ENCODE measurements at places on chromosomes 1 and 21. TPM values are rescaled to one million over a fixed set of nuclear protein-coding genes. Genes with fewer than 3 reads are reported as not detected.
A peak's percentile ranks its signal among the peaks of the same experiment; 100 is the strongest.

DNA sequence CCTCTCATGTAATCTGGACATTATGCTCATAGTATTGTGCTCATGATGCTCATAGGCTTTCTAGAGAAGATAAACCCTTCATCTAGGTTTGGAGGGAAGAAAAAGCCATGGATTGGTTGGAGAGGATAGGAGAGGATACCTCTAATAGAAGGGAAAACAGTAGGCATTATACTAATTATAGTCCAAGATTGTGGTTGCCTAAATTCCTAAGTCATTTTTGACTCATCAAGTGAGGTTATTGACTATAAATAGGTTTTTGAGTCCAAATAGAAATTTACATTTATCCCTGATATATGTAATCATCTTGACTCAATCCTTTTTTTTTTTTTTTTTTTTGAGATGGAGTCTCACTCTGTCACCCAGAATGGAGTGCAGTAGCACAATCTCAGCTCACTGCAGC lies 5.0 kb downstream of the SYT11 start:
- no peak for DNase-seq

- no peak for DNase-seq
Observed at GRCh38 chr21:30448514-30448913, 8.4 kb downstream of the KRTAP15-1 start.

DNA sequence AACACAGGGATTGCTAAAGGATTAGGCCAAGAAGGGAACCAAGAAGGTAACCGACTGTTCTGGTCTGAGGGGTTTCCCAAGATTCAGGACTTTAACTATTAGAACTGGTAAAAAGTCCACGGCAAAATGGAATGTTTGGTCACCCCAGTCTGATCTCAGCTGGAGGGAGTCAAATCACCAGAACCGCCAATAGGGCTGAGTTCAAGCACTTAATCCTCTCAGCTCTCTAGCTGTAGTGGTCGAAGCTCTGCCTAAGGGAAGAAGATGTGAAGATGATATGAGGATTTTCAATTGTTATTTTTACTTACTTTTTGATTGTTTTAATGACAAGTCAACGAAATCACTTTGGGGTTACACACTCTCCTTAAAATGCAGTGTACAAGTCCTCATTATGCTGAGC lies 29.1 kb downstream of the F5 start:
- no peak for DNase-seq

- no peak for DNase-seq
Observed at GRCh38 chr1:113353580-113353979, 36.7 kb upstream of the MAGI3 start.

- no peak for DNase-seq
Observed at GRCh38 chr1:11406845-11407244, 72.1 kb upstream of the DISP3 start.

Gene PLA2G2D
- not detected for total RNA-seq

Gene KMO
- not detected for total RNA-seq

DNA sequence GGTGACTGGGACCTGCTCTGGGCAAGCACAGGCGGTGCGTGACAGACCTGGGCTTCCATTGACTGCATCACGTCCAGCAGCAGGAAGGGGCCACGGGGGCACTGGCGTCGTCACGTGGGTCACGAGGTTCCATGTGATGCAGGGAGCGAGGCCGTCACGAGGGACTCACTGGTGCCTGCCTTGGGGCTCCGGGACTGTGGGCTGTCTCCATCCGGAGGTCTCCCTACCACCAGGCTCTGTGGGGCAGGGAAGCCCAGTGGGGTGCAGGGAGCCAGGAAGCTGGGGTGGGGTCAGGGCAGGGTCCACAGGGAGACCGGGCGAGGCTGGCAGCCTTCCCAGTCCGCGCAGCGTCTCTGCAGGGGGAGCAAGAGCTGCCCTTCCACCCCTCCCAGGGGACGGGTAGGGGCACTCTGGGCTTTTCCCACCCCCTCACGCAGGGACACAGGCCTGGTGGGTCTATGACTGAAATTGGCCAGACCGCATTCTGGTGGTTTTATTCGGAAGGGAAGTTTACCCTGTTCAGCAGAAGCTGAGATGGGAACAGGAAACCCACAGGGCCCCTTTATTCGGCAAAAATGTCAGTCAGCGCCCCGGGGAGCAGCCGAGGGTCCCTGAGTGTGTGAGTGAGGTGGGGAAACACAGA lies 416 bp upstream of the TNFRSF14 start:
- no peak for DNase-seq

- DNase-seq = peak; percentile 23
Observed at GRCh38 chr1:240946926-240947325, 335.0 kb upstream of the GREM2 start.

- DNase-seq = no peak
Observed at GRCh38 chr21:28421716-28422524, 570.8 kb downstream of the LTN1 start.

Gene ANGPTL7
- total RNA-seq = not detected

DNA sequence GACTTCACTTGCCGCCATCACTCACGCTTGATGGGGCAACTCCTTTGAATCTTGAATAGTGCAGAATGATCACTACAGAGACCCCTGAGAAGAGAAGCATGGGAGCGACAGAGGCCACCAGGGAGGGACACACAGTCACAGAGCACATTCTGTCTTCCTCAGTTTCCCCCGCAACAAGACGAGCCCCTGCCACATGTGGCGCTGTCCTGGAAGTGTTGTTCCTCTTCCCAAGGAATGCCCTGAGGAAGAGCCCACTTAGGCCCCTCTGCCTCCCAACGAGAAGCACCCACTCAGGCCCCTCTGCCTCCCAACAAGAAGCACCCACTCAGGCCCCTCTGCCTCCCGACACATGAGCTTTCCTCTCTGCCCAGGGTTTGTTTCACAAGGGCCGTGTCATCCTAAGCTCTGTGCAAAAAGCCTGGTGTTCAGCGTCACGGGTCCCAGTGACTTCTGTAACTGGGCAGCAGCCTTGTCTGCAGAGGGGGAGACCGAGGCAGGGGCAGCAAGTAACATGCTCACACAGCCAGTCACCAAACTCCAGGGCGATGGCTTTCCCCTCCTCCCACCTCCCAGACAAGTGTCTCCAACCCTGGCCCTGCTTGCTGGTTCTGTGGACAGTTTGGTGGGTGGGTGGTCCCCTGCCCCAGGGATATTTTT lies 19.8 kb downstream of the SLC37A1 start:
- DNase-seq = no peak

Gene FAM167B
- 7.1 TPM for total RNA-seq

DNA sequence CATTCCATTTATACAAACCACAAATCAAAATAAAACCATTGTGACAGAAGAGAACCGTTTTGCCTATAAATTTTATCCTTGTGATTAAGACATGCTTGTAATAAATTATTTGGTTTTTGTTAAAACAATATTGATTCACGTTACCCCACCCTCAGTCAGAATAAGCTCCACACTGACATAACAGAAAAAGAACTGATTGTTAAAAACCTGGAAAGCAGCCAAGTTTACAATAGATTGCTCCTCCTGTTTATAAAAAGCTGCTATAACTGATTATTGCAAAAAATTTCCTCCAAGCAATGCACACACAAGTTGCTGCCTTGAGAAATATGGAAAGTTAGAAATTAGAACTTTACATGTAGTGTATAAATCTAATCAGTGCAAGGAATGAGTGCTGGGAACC lies 263.5 kb downstream of the SETD4 start:
- DNase-seq = no peak

GRCh38 chr1:245901037-245901436 lies 606.0 kb downstream of the SMYD3 start:
- no peak for DNase-seq

DNA sequence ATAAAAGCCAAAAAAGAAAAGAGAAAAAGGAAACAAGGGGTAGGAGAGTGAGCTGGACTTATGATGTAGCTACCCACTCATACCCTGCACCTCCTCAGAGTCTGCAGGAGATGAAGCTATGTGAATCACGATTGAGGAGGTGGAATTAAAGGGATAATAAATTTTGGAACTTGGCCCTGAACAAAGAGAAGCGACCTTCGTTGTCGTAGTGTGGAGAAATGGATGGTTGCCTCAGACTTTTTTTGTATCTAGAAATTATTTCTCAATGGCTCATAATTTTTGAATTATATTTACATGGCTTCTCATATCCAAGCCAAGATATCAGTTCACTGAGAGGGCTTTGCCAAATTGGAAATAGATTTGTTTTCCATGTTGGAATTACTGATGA lies 37.8 kb upstream of the SIPA1L2 start:
- no peak for DNase-seq

DNA sequence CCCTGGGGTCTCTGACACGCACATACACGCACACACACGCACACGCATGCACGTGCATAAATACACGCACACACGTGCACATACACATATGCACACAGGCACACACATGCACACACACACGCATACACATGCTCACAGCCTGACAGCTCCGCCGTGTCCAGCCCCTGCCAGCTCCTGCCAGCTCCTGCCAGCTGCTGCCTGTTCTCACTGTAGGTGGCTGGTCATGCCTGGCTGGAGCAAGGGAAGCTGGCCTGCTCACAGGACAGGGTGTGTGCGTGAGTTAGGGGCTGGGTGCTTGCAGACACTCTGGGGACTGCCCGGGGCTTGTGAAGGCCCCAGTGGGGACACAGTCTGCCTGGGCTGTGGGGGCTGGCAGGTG lies 4.9 kb downstream of the PLCH2 start:
- DNase-seq = no peak

GRCh38 chr1:956636-957035 lies 2.4 kb downstream of the NOC2L start:
- DNase-seq = no peak

- no peak for DNase-seq
Observed at GRCh38 chr1:48760857-48761256, 15.8 kb downstream of the BEND5 start.

- DNase-seq = no peak
Observed at GRCh38 chr1:116476321-116476720, 94.5 kb downstream of the CD58 start.

Gene CCDC181
- total RNA-seq = 1.5 TPM

GRCh38 chr1:208187499-208188041 lies 56.6 kb downstream of the PLXNA2 start:
- DNase-seq = no peak

DNA sequence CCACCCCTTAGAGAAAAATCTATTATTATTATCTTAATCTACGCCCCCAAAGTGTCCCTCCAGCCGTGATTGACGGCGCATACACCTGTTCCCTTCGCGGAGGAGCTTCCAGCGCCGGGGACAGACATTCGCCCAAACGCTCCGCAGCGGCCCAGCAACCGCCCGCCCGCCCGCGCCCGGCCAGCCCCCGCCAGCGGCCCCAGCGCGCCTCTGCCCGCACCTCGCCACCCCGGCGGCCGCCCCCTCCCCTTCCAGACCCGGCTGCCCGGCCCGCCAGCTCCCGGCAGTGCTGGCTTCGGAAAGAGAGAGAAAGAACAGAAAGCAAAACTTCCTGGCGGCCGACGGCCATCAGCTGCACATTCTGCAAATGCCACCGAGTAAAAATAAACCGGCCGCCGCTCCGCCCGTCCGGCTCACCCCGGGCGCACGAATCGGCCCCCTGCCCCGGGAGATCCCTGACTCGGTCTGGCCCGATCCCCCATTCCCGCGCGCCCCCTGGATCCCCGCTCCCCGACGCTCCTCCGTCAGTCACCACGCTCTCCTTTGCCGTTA lies 1.6 kb downstream of the CASZ1 start:
- peak; percentile 57 for DNase-seq

DNA sequence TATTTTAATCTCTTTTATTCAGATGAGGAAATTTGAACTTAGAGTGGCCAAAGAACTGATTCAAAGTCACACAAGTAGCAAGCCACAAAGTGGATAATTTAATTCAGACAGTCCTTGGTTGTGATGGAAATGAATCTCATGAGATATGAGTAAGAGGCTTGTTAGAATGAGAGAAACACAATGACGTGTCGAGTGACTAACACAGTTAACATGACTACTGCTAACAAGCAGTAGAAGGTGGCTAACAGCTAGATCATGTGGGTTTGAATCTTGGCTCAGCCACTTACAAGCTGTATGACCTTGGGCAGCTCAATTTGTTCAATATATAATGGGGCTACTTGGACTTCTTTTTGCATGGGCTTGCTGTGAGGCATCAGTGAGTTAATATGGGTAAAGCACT lies 104.5 kb upstream of the LMO4 start:
- no peak for DNase-seq

- no peak for DNase-seq
Observed at GRCh38 chr1:19557609-19558051, 72.3 kb upstream of the CAPZB start.

DNA sequence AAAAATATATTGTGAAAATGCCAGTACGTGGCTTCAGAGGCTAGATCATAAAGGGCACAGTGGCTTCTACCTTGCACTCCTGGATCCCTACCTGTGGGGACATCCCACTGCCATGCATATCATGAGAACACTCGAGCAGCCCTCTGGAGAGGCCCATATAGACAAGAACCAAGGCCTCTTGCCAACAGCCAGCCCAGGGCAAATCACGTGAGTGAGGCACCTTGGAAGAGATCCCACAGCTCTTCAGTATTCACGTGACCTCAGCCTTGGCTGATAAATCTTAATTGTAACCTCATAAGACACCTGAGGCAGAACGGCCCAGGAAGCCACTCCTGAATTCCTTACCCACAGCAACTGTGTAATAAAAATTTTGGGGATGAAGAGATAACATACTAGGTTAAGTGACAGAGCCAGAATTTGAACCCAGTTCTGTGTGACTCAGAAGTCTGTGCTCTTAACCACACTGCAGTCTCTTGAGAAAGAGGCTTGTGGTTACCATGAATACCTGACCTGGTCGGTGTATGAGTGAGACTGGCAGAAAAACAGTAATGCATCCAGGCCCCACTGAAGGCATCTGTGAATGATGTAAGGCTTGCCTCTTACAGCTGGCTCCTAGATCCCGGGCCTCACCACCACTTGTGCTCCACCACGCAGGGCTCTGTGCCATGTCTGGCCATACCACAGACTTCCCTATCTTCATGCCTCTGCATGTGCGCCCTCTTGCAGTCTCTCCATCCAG lies 6.9 kb upstream of the A3GALT2 start:
- no peak for DNase-seq

DNA sequence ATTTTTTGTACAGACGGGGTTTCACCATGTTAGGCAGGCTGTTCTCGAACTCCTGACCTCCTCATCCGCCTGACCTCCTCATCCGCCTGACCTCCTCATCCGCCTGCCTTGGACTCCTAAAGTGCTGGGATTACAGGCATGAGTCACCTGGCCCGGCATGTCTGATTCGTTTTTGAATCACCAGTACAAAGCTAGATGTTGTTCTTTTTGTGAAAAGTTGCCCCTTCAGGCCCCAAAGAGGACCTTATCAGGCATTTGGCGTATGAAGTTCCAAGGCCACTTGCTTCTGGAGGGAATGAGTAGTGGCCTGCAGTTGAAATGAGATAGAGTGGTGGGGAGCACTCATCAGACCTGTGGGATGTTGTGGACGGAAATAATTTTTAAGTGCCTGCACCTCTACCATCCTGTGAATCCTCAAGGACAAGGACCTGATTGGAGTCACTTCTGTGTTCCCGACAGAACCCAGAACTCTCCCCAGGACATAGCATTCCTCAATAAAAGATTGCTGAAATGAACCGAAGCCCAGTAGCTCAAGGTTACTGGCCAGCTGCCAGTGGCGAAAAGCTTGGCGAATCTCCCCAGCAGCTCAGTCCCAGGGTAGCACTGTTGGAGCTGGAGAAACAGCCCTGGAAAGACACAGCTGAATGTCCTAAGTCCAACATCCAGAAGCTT lies 50.1 kb downstream of the NDUFS5 start:
- no peak for DNase-seq
